ENCODE measurements at places on chromosomes 1 and 21.
A peak's percentile ranks its signal among the peaks of the same experiment; 100 is the strongest.

GRCh38 chr1:162135271-162135775 is 65.8 kb downstream of the NOS1AP start:
- no peak for DNase-seq

DNA sequence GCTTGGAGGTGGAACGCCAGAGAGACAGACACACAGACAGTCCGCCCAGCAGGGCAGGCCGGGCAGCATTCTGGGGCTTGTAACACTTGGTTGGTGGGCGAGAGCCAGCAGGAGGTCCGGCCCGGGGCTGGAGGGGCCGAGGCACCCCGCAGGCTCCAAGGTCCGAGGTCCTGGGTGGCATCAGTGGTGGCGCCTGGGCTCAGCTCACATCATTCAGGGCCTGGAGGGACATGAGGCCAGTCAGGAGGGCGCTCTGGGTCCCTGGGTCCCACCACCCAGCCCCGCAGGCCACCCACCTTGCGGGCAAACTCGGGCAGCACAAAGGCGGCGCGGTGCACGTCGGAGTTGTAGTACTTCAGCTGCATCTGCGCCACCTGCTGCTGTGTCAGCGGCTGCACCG is 5.2 kb downstream of the SRM start:
- DNase-seq, result no peak

DNA sequence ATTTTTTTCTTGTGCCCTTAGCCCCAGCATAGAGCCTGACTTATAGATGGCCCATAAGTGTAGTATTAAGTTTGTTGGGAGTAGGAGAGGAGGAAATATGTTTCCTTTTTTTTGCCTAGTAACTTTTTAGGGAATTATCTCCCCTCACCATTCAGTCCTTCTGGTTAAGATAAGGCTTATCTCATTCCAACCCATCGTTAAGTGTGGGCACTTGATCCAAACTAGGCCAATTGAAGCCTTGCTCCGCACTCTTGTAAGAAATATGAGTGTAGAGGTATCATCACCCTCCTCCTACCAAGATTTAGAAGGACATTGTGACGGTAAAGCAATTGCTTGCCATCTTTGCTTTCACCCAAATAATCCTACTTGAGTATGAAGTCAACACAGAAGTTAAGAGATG is 8.8 kb upstream of the FGGY start:
- no peak for DNase-seq

DNA sequence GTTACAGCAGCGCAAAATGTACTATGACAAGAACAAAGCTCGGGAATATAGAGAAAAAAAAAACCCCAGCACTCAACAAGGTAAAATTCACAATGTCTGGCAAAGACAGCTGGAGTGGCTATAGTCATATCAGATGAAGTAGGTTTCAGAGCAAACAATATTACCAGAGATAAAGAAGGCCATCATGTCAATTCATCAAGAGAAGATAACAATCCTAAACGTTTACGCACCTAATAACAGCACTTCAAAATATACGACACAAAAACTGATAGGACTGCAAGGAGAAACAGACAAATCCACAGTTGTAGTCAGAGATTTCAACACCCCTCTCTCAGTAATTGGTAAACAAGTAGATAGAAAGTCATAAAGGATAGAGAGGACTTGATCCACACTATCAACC is 455.2 kb downstream of the PTPRU start:
- DNase-seq, result no peak

DNA sequence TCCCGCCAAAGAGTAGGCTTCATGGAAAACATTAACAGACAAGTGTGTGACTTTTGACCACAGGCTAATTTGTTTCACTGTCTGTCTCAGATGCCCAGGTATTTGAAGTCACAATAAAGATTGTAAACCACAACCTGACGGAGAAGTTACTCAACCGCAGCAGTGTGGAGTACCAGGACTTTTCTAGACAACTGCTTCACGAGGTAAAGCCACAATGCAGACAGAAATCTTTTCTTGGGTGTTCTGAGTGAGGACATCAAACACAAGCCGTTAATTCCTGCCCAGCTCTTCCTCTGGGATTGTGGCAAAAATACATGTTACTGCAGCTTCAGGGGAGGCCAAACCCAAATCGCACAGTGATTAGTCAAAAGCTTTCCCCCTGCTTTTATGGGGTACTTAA is 31.0 kb downstream of the UMODL1 start:
- no peak for DNase-seq

DNA sequence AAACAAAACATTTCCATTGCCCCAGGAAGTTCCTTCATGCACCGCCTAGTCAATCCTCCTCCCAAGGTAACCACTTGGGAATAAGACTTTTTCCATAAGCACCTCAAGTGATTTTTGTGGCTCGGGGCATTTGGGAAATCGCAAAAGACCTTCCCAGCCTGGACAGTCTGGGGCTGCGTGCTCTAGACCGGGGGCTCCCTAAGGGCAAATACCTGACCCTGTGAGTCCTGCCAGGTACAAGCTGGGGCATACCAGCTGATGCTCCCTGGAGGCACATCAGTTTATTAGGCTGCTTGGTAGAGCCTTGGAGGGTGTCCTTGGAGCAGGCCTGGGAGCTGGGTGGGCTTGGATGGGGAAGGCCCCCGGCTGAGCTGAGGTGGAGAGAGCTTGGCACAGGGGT is 34.4 kb downstream of the ALPL start:
- no peak for DNase-seq

- no peak for DNase-seq
Measured at GRCh38 chr1:42176902-42177519, 12.5 kb upstream of the GUCA2A start.

- no peak for DNase-seq
Measured at GRCh38 chr1:86068841-86069756, 87.5 kb downstream of the COL24A1 start.

- peak; percentile 9 for DNase-seq
Measured at GRCh38 chr1:67149179-67149770, 14.5 kb upstream of the C1orf141 start.

- no peak for DNase-seq
Measured at GRCh38 chr1:65431111-65431705, 10.7 kb downstream of the LEPR start.

- no peak for DNase-seq
Measured at GRCh38 chr1:55210990-55211801, 4.0 kb downstream of the USP24 start.

GRCh38 chr1:174690266-174690665 is 242.5 kb downstream of the GPR52 start:
- DNase-seq, result no peak

- DNase-seq, result no peak
Measured at GRCh38 chr1:228276174-228276831, 68.5 kb downstream of the OBSCN start.

GRCh38 chr1:93775224-93775623 is 93.6 kb upstream of the BCAR3 start:
- DNase-seq, result no peak

- no peak for DNase-seq
Measured at GRCh38 chr1:17308593-17308992, 596 bp downstream of the PADI4 start.

DNA sequence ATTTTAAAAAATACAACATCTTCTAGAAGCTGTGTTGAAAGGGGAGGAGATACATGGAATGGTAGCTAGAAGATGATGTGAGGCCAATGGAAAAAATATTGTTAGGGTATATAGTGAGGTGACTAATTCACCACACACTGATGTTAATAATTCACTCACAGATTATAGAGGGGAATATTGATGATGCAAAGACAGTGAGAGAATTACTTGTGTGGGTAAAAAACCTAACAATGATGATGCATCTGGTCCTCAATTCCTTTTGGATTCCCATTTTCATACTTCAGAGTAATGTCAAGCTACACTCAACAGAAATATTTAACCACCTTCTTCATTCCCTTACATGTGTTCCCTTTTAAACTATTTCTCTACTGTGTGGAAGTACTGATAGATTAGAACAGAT is 169.5 kb upstream of the DPYD start:
- no peak for DNase-seq

- DNase-seq, result no peak
Measured at GRCh38 chr1:46718340-46718726, 581 bp downstream of the EFCAB14 start.

DNA sequence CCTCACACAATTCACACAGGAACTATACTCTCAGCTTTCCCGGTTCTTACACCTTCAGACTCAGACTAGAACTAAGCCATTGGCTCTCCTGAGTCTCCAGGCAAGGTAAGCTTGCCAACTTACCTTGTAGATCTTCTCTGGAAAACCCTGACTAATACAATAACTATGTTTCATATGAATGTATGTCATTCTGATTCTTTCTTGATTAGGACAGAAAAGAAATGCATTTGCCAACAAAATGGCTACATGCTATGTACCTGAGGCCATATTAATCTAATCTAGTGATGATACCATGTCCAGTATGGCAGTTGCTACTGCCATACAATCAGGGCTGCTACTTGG is 9.8 kb upstream of the ZSWIM5 start:
- no peak for DNase-seq

- DNase-seq, result no peak
Measured at GRCh38 chr1:48923116-48923515, 146.4 kb upstream of the BEND5 start.

GRCh38 chr1:94949681-94950661 is 23.1 kb upstream of the CNN3 start:
- no peak for DNase-seq

DNA sequence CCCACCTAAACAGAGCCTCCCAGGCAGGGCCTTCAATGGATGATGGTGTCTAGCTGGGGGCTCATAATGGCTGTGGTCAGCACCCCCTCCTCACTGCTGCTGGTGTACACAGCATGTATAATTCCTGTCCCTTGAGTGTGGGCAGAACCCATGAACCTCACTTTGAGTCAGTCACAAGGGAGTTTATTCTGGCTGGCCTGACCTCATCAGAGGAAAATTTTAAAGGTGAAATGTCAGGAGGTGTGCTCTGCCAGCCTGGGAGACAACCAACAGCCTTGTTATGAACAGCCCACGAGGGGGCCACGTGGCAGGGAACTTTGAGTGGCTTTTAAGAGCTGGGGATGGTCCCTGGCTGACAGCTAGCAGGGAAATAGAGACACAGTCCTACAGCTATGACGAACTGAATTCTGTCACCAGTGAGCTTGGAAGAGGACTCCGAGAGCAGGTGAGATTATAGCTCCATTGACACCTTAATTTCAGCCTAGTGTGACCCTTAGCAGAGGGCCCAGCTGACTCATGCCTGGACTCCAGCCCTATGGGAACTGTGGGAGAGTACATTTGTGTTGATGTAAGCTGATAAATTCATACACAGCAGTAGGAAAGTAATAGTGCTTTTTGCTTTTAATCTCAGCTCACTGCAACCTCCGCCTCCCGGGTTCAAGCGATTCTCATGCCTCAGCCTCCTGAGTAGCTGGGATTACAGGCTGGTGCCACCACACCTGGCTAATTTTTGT is 73.5 kb upstream of the RUNX3 start:
- DNase-seq, result no peak

DNA sequence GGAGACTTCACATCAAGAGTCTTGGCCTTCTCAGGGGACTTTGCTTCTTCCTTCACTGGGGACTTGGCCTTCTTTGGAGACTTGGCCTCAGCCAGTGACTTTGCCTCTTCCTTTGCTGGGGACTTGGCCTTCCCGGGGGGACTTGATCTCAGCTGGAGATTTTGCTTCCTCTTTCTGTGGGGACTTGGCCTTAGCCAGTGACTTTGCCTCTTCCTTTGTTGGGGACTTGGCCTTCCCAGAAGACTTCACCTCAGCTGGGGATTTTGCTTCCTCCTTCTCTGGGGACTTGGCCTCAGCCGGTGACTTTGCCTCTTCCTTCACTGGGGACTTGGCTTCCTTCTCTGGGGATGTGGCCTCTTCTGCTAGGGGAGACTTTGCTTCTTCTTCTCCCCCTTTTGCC is 13.5 kb upstream of the CD2 start:
- DNase-seq, result no peak

DNA sequence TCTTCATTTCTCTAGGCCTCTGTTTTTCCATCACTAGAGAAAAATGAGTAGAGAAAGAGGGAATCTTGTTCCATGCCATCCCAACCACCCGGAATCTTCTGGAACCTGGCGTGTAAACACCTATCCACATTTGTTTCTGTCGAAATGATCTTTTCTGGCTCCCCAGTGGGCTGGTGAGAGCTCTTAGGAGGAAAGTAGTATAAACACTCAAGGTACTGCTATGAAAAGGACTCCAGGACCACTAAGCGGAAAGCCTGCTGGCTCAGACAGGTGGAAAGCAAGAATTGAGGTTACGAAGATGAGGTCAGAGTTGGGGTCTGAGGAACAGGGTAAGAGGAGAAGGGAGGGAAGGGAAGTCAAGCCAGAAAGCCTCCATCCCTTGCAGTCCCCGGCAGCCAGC is 90.8 kb downstream of the PLXNA2 start:
- no peak for DNase-seq

DNA sequence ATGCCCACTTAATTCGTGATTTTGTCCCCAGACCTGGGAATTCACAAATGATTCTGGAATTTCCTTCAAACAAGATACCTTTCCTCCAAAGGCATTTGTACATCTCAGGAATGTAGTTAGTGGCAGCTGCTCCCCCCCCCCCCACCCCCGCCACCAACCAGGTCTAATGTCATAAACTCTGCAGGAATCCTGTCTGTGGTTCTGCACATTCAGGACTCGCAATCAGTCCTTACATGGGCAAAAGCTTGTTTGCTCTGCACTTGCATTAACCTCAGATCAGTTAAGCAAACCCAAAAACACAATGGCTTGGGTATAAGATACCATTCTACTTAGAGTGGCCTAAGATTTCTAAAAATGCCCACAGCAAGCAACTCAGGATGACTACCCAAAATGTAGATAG is 143.8 kb downstream of the TGFB2 start:
- no peak for DNase-seq

GRCh38 chr1:39091845-39092645 is 65.9 kb downstream of the NDUFS5 start:
- DNase-seq, result no peak

DNA sequence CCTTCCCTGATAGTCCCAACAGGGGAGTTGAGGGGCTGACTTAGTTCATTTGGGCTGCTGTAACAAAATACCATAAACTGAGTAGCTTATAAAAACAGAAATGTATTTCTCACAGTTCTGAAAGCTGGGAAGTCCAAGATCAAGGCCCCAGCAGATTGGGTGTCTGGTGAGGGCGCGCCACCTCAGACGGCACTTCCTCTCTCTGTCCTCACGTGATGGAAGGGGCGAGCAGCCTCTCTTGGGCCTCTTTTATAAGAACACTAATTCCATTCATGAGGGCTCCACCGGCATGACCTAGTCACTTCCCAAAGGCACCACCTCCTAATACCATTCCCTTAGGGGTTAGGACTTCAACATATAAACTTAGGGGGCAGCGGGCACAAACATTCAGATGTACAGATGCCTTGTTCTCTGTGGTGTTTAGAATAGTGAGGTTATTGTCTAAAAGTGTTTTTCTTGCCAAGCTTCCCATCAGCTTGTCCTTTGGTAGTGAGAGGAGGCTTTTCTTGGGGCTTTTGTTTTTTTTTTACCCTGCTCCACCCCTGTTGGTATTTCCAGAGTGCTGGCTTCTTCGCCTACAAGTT is 20.3 kb downstream of the NIPAL3 start:
- no peak for DNase-seq

- DNase-seq, result no peak
Measured at GRCh38 chr1:47796626-47797025, 200.6 kb downstream of the TRABD2B start.
